ENCODE measurements at places on chromosomes 4 and X.

- no peak for DNase-seq
Measured at GRCh38 chr4:153065276-153065675, 129.2 kb downstream of the FHDC1 start.

DNA sequence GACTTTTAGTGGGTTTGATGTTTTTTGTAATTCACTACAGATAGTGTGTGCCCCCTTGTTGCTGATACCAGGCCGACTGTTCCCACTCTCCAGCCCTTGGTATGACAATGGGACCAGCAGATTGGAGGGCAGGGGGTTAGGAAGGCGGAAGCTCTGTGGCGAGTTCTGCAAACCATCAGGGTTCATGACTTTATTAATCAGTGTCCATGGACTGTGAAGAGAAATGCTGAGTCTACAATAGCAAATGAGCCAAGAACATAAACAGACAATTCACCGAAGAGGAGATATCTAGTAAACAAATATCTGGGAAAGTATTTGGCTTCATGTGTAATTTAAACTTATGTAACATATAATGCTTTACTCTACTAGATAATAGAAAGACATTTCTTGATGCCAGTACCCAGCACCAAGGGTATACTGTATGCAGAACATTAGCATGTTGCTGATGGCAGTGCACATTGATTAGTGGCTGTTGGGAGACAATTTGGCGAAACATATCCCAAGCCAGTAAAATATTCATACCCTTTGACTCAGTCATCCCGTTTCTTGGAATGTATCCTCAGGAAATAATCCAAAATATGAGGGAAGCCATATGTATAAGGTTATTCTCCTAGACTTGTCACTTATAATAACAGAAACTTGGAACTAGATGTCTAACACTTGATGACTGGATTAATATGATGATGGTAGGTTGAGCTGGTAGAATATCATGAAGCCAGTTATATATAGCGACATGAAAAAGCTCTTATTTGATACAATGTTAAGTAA, 169.4 kb downstream of the PTTG2 start:
- DNase-seq = no peak

- DNase-seq = no peak
Measured at GRCh38 chrX:23784470-23785331, 1.7 kb downstream of the SAT1 start.

DNA sequence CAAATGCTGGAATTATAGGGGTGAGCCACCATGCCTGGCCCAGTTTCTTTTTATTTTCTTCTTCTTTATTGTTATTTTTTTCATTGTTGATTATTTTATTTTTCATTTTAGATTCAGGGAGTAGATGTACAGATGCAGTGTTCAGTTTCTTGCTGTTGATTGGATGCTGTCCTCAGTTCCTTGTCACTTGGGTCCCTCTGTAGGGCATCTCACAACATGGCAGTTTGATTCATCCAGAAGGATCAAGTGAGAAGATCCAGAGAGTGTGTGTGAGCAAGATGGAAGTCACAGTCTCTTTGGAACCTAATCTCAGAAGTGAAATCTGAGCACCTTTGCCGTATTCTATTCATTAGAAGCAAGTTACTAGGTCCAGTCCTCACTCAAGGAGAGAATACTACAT, 20.9 kb downstream of the HMGB3 start:
- no peak for DNase-seq

DNA sequence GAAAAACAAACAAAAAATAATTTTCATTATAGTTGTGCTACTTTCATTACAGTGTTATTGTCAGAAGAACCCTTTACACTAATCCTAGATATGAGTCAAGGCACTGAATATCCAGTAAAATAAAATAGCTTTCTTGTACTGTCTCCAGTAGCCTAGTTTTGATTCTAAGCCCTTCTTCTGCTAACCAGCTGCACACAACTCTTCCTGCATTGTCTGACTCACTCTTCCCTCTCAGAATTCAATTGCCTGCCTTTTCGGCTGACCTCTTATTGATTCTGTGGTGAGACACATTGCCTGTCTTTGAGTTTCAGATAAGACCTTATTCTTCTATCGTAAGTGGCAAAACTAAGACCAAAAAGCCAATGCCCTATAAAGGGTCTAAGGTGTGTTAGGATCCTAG, 26.7 kb upstream of the PCDH18 start:
- no peak for DNase-seq

DNA sequence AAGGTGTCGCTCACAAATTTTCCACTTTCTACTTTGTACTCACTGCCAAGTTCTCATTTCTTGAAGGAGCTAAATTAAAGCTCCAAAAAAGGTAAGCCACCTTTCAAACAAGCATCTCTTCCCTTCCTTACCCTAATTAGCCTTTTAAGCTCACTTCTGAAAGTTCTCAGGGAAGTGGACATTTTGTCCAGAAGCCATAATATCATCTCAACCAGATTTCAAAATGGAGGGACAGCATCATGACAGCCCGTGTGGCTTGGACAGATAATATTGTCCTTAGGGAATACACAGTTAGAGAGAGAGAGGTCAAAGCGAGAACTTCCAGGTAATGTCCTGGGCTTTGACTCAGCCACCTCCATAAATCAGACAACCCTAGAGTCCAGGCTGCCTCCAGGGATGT, 93.8 kb upstream of the ANXA3 start:
- no peak for DNase-seq

DNA sequence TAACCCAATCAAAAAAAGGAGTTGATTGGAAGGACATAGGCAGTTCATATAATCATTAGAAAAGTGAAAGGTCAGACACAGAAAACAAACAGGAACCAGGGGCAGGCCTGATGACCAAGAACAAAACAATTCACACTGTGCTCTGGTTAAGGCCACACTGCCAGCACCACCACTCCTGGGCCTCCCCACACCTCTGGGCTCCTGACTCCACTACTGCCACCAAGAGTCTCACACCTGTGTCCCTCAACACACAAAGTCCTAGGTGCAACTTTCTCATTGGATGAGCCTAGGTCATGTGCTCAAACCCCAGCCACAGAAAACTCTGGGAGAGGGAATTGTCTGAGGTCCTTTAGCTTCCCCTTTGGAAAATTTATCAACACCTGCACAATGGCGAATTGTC, 11.1 kb upstream of the FAM9C start:
- no peak for DNase-seq

DNA sequence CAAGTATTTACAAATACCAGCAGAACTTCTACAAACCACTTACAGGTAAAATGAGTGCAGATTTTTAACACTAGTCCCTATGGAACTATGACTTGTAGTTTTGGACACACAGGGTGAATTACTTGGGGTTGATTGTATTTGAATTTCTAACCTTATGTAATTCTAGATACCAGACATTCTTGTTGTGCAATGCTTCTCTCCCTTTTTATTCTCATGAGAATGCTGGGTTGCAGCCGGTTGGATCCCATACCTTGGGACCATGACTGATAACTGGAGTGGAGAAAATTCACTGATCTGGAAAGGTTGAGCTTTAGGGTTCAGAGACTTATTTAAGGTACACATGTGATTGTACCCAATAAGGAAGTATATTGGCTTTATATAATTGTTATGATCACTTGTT, 8.8 kb downstream of the TET2 start:
- DNase-seq = no peak

GRCh38 chrX:78923198-78924015, 21.8 kb upstream of the P2RY10 start:
- no peak for DNase-seq

- no peak for DNase-seq
Measured at GRCh38 chrX:17535229-17535628, 160.2 kb downstream of the NHS start.

DNA sequence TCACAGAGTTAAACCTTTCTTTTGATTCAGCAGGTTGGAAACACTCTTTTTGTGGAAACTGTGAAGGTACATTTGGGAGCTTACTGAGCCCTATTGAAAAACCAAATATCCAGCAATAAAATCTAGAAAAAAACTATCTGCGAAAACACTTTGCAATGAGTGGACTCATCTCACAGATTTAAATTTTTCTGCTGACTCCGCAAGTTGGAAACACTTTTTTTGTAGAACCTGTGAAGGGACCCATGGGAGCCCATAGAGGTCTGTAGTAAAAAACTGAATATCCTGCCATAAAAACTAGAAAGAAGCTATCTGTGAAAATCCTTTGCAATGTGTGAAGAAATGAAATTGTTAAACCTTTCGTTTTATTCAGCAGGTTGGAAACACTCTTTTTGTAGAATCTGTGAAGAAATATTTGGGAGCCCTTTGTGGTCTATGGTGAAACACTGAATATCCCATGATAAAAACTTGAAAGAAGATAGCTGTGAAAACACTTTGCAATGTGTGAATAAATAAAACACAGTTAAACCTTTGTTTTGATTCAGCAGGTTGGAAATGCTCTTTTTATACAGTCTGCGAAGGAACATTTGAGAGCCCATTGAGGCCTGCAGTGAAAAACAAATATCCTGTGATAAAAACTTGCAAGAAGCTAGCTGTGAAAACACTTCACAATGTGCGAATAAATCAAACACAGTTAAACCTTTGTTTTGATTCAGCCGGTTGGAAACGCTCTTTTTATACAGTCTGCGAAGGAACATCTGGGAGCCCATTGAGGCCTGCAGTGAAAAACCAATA, 22.3 kb upstream of the DCUN1D4 start:
- DNase-seq = no peak

DNA sequence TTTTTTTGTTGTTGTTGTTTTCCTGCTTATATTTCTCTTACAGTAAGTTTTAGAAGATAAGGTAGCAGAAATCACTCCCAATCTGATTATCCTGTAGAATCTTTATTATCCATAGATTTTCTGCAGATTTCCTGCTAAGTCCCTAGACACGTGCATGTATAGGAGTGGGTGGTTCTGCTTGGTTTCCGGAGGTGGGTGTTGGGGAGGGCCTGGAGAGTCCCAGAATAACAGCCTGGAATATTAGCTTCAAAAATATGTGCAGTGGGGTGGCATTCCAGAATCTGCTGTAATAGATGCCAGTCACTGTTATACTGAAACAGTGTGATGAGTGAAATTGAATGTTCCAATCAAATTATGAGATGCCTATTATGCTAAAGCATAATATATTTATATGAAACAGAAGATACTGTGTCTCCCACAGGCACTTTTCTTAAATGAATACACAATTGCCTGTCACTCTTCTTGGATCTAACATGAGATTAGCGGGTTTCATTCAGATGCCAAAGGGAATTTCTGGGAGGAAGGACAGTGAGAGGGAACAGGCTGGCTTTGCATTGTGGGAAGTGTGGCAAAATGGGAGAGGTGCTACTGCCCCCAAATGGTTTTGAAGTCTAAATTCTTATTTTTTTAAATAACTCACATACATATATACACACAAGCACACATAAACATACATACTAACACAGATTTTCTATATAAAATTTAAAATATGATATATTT, 37.6 kb downstream of the C4orf50 start:
- peak; percentile 37 for DNase-seq

GRCh38 chrX:130840345-130840744, 62.7 kb downstream of the ENOX2 start:
- no peak for DNase-seq

DNA sequence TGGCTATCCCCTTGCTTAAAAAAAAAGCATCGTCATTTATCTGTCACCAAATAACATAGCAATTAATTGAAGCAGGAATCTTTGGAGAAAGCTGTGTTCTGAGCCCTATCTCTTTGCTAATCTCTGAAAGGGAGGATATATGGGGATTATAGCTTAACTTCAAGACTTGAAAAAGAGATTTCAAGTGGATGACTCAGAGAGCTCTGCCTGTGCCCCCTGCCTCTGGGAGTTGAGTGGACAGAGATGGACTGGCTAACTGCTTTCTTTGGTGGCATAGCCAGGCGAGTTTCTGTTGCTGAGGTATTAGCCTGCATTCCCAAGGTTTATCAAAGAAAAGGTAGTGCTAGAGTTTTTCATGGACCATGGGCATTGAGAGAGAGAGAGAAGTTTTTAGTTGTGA, 91.6 kb downstream of the DDIT4L start:
- DNase-seq = no peak

DNA sequence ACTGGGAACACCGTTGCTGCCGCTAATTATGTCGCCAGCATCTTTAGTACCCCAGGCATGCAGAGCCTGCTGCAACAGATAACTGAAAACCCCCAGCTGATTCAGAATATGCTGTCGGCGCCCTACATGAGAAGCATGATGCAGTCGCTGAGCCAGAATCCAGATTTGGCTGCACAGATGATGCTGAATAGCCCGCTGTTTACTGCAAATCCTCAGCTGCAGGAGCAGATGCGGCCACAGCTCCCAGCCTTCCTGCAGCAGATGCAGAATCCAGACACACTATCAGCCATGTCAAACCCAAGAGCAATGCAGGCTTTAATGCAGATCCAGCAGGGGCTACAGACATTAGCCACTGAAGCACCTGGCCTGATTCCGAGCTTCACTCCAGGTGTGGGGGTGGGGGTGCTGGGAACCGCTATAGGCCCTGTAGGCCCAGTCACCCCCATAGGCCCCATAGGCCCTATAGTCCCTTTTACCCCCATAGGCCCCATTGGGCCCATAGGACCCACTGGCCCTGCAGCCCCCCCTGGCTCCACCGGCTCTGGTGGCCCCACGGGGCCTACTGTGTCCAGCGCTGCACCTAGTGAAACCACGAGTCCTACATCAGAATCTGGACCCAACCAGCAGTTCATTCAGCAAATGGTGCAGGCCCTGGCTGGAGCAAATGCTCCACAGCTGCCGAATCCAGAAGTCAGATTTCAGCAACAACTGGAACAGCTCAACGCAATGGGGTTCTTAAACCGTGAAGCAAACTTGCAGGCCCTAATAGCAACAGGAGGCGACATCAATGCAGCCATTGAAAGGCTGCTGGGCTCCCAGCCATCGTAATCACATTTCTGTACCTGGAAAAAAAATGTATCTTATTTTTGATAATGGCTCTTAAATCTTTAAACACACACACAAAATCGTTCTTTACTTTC, 1.8 kb downstream of the UBQLN2 start:
- DNase-seq = no peak

DNA sequence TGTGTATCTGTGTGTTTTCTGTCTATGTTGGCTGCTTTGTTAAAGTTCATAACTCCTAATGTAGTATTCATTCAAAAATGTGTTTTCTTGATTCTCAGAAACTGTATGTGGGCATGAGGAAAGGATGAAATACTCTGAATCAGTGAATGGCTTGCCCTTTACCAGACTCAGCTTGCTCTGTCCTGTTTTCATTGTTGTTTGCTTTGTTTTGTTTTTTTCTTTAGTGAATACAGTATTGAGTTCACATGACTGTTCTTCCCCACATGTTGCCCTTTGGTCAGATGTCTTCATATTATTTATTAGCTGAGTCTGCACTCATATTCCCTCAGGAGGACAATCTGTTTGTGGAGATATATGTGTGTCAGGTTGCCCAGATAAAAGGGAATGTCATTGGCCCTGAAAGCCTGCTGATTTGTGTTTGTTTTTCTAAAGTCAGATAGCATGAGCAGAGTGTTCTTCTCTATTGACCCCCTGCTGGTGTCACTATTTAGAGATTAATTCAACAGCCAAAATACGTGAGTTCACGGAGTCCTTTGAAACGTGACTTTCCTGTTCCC, 1184.4 kb downstream of the RPA4 start:
- no peak for DNase-seq

- no peak for DNase-seq
Measured at GRCh38 chr4:158176776-158177175, 4.0 kb upstream of the GASK1B start.

DNA sequence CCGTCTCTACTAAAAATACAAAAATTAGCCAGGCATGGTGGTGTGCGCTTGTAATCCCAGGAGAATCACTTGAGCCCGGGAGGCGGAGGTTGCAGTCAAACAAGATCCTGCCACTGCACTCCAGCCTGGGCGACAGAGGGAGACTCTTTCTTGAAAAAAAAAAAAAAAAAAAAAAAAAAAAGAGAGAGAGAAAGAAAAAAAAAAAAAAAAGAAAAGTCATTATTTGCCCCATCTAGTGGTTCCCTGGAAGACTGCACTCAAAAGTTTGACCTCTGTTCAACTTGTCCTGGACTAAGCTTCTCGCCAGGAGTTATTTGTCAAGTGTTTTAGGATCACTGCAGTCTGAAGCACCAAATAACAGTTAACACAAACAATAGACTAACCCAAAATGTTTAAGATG, 45.3 kb upstream of the KCTD8 start:
- no peak for DNase-seq

All from NCI-H524 treated with DMSO at 0.1 percent for 48 hours (cell line).